Fibroblast of skin of scalp (primary cell): ENCODE measurements at places on chromosomes 7 and 10.

DNA sequence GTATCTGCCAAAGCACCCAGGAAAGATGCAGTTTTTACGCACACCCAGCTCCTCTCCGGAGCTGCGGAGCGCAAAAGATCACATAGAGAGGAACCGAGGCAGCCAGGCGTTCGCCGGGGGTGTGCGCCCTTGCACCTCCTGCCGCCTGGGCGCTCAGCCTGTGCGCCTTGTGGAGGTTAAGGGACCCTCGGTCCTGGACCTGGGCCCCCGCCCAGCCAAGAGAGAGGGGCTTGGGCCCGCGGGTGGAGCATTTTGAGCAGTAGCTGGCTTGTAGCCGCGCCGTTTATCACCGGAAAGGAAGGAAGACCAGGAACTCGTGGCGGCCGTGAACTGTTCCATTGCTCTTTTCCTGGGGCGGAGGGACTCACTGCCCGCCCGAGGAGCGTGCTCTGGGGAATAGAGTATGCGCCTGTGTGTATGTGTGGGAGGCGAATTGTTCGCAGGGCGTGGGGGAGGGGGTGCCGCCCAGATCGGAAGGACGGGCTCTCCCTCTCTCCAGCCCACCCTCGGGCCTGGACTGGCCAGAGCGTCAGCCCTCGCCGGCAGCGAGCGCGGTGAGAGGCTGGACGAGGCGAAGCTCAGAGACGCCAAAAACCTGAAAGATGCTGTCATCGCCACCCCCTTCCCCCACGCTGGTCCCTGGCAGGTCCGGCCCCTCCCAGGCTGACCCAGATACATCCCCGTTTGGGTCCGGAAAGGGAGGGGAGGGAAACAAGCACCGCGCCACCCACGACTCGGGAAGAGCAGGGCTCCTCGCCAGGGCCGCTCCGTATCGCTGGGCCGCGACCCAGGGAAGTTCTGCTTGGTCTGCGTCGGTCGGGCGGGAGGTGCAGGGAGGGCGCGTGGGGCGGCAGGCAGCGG, 1.2 kb upstream of the WNT2 start:
- peak; percentile 71 for DNase-seq

- no peak for DNase-seq
These were observed 93.2 kb downstream of the EGFR start for GRCh38 chr7:55112056-55112455.

DNA sequence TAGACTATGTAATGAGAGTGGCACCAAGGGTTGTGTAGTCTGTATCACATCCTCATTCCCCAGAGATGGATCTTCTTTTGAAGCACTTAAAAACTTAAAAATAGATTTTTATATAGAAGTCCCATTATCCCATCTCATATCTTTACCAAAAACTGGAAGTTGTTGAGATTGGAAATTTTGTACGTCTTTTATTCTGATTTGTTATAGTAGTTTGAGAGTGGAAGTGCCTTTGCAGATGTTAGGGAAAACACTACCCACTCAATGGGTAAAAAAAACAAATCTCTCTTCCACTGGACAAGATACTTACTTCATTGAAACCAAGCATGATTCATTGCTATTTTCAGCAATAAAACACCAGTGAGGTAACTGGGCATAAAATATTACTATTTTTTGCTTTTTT, 184.4 kb downstream of the MACC1 start:
- DNase-seq: no peak

DNA sequence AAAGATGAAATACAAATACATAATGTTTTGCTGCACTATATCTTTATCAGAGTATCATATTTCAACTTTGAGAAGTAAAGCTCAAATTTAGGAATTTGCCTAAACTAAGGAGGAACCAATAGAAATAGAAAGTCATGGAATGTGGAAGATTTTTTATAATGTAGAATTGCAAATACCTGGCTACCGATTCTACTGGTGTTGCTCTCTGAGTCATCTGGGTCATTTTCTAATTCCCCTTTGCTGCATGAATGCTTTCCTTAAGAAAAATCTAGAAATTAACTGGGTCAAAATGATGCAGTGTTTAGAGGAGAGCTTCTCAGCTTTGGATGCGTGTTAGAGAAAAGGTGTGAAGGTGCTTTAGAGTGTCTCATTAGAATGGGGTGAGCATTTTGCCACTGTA, 568.9 kb upstream of the ANKRD30A start:
- DNase-seq: no peak

GRCh38 chr10:45255706-45256105, 59.7 kb downstream of the OR13A1 start:
- no peak for DNase-seq

- no peak for DNase-seq
These were observed 122.3 kb downstream of the VIPR2 start for GRCh38 chr7:159022238-159022993.

DNA sequence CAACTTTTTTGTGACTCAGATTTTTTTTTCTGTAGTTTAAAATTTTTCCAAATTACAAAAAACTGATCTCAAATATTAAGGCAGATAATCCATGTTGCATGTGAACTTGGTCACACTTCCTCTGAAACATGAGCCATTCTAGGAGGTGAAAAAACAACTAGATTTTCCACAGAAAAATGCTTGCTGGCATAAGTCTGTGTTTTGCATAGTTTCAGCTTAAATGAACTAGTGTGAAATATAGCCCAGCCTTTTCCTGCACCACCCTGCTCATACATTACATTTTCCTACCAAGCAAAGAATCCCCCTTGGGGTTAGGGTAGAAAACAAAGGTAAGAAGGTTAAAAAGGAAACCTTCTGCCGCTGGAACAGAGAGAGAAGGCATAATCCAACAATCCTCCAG, 48.2 kb downstream of the SLC25A13 start:
- DNase-seq: peak; percentile 4

DNA sequence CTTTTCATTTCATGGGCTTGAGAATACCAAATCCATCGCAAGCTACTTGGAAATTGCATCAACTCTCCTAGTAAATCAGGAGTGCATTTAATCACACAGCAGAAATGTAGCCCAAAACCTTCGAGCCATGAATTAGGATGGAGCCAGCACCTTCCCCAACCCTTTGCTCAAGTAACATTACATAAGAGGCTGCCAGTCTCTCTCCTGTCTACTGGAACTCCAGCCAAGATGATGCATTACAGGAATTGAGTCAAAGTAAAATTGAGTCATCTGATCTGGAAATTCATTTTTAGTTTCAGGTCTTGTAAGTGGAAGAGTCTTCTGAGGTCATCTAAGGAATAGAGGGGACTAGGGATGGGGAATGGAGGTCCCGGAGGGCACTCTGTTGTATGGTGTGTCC, 69.7 kb upstream of the FHIP2A start:
- DNase-seq: no peak

GRCh38 chr10:133378251-133379096, 588 bp upstream of the PAOX start:
- DNase-seq: peak; percentile 34

DNA sequence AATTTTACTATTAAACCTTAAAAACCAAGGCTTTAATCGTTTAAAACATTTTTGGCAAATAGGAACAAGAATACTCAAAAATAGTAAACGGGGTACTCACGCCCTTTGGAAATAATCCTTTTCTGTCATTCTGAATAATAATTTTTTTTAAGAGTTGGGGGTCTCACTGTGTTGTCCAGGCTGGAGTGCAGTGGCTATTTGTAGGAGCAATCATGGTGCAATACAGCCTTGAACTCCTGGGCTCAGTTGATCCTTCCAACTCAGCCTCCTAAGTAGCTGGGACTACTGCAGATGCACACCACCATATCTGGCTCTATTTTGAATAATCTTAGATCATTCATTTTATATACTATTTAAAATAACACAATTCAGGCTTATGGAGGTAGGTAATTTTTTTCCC, 24.9 kb downstream of the LUC7L2 start:
- DNase-seq: no peak

- peak; percentile 14 for DNase-seq
These were observed 19.7 kb downstream of the MXI1 start for GRCh38 chr10:110226926-110227641.

DNA sequence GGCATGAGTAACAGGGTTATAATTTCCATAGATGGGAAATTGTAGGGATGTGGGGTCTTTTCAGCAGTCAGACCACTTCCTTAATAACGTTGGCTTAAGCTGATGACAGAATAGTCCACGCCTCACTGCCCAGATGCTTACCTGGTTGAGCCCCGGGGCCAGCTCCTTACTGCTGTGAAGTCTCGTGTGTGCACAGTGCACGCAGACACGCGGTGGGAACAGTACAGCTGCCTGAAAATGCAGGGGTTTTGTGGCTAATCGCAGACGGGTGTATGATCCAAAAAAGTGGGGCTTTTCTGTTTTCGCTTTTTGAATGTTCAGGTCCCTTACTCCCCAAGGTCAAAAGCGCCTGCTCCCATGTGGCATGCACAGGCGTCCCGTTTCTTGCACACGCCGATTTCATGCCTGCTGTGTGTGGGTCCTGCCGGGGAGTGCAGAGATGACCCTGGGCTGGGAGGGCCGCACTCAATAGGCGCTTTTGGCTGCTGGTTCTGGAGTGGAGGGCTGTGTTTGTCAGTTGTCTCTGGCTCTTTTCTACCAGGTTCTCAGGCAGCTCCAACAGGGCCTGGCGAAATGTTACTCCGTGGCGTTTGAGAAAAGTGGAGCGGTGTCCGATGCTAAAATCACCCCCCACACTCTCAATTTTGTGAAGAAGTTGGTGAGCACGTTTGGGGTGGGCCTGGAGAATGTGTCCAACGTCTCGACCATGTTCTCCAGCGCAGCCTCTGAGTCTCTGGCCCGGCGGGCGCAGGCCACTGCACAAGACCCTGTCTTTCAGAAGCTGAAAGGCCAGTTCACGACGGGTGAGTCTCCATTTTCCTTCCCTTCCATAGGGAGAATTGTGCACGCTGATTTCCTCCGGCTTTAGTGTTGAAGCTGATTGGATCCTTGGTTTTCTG, 116.0 kb downstream of the TRRAP start:
- DNase-seq: no peak

DNA sequence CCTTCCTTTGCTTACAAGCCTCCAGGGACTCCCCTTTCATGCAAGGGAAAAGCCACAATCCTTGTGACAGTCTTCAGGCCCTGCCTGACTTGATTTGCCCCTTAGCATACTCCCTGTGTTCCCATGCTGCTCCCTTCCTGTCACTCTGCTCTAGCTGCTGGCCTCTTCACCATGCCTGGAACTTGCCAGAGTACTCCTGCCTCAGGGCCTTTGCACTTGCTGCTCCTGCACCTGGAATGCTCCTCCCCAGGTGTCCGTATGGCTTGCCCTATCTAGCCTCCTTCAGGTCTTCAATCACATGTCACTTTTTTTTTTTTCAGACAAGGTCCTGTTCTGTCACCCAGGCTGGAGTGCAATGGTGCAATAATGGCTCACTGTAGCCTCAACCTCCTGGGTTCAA, 22.8 kb upstream of the GOLGA7B start:
- no peak for DNase-seq

GRCh38 chr10:23065181-23065948, 30.0 kb upstream of the MSRB2 start:
- DNase-seq: peak; percentile 73

DNA sequence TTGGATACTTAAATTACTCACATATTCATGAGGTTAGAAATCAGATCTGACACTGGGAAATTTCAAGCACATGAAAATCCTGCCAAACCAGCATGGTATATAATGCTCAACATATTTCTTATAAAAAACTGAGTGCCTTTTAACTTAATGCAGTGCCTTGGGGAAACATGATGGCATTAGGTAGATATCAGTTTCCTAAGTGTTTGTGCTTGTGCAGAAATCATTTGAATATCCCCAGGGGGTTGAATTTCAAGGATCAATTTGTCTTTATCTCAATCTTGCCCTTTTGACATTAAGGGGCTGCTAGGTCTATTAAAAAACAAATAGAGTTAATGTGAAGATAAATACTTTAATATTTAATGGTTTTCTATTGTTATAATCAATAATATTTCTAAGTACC, 396.3 kb downstream of the SORCS1 start:
- no peak for DNase-seq

DNA sequence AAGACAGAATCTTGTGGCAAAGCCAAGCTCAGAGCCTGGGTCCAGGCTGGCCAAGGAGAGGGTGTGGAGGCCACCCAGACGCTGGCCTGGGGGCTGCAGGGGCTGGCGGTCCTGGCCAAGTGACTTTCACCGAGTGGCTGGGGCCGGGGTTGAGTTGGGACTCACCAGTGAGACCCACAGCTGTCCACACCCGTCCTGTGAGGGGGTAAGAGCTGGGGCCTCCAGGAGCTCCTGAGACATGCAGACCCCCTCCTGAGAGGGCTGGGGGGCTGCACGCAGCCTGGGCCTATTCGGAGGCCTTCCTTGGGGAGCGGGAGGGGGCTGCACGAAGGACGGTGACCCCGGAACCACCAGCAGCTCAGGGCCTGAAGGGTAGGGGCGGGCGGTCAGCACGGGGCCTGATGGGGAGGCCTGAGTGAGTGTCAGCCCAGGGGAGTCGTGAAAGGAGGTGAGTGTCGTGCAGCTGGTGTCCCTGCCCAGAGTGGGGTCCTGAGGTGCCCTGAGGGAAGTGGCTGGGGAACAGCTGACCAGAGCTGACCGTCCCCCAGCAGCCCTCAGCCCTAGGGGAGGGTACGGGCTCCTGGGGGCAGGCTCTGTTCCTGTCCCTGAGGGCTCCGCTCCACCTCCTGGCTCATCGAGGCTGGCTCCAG, 100.9 kb downstream of the FOXL3 start:
- DNase-seq: no peak

DNA sequence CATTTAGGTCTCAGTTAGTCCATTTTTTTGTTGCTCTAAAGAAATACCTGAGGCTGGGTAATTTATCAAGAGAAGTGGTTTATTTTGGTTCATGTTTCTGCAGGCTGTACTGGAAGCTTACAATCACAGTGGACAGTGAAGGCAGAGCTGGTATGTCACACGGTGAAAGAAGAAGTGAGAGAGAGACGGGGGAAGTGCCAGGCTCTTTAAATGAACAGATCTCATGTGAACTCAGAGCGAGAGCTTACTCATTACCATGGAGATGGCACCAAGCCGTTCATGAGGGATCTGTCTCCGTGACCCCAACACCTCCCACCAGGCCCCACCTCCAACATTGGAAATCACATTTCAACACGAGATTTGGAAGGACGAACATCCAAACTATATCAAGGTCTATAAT, 18.9 kb upstream of the PNLIPRP3 start:
- no peak for DNase-seq

DNA sequence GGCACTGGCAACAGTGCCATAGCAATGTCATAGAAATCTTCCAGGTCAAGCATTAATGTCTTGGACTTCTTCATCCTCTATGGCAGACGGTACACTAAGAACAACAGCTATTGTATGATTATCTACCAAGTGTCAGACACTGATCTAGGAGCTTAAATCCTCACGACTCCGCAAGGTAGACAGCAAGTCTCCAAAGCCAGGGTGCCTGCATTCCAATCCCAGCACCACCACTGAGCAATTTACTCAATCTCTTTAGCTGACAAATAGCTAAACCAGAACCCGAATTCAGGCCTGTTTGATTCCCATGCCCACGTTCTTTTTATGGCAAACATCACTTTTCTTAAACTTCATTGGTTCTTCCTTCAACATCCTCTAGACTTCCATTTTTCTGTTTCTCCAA, 31.8 kb downstream of the DNMBP start:
- DNase-seq: no peak
